ENCODE measurements at places on chromosomes 11 and 22.

- no peak for DNase-seq
These were observed 532 bp upstream of the VSIG2 start for GRCh38 chr11:124752471-124753102.

DNA sequence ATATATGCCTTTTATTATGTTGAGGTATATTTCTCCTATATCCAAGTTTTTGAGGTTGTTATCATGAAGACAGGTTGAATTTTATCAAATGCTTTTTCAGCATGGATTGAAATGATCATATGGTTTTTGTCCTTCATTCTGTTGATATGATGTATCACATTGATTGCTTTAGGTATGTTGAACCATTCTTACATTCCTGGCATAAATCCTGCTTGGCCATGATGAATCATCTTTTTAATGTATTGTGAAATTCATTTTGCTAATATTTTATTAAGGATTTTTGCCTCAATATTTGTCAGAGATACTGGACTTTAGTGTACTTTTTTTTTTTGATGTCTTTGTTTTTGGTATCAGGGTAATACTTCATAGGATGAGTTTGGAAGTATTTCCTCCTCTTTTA lies 283.8 kb upstream of the C11orf87 start:
- DNase-seq, result no peak

- no peak for DNase-seq
These were observed 7.4 kb upstream of the RCE1 start for GRCh38 chr11:66835768-66836405.

DNA sequence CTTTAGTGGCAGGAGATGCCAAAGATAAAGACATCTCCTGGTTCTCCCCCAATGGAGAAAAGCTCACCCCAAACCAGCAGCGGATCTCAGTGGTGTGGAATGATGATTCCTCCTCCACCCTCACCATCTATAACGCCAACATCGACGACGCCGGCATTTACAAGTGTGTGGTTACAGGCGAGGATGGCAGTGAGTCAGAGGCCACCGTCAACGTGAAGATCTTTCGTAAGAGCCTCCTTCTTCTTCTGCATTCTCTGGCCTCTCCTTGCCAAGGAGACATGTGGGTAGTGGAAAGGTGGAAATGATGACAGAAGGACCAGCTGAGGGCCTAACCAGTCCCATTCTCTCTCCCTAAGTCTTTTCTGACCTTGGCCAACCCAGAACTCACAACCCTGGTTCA lies 110.1 kb upstream of the TTC12 start:
- no peak for DNase-seq

GRCh38 chr11:92753161-92753560 lies 216.3 kb upstream of the MTNR1B start:
- no peak for DNase-seq

- DNase-seq, result no peak
These were observed 81.1 kb downstream of the LARGE2 start for GRCh38 chr11:46003572-46003971.

DNA sequence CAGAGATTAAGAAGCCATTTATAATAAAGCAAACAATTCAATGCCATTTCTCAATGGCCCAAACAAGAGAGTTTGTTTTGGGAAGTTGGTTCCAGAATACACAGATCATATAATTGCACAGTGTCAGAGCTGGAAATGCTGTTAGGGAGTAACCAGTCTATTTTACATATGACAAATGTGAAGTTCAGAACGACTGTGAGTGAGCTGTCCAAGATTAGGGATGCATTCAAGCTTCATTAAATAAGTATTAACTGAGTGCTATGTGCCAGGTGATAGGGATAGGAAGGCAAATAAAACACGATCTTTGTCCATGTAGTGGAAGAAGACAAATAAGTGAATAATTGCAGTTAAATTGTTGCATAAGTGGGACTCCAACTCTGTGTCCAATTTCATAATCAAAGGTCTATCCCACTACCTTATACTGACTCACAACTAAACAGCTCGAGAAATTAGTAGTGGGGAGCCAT lies 33.1 kb upstream of the PICALM start:
- no peak for DNase-seq

DNA sequence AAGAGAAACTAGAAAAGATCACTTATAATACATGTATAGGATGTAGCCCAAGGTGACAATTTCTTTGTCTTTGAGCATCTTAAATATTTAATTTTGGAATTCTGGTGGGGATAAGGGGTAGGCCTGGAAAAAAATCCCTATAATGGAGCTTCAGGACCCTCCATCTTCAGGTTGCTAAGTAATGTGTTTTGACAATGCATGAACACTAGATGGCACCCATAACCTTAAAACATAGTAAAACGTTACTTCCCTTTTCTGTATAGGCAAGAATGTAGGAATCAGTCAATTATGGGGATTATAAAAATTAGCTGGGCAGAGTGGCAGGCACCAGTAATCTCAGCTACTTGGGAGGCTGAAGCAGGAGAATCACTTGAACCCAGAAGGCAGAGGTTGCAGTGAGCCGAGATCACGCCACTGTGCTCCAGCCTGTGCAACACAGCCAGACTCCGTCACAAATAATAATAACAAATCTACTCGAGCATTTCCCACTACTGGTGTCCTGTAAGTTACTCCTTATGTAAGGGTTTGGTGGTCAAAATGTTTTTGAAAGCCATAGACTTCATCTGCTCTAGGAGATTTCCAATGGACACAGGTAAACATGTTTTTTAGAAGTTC lies 541.9 kb upstream of the CCDC90B start:
- no peak for DNase-seq

- DNase-seq, result no peak
These were observed 16.9 kb upstream of the ALX4 start for GRCh38 chr11:44326615-44327475.

- no peak for DNase-seq
These were observed 679 bp upstream of the DPP3 start for GRCh38 chr11:66479394-66480116.

GRCh38 chr11:87290304-87290922 lies 252.7 kb downstream of the TMEM135 start:
- DNase-seq, result no peak

GRCh38 chr11:102799681-102800340 lies 1.9 kb upstream of the MMP1 start:
- DNase-seq, result no peak

DNA sequence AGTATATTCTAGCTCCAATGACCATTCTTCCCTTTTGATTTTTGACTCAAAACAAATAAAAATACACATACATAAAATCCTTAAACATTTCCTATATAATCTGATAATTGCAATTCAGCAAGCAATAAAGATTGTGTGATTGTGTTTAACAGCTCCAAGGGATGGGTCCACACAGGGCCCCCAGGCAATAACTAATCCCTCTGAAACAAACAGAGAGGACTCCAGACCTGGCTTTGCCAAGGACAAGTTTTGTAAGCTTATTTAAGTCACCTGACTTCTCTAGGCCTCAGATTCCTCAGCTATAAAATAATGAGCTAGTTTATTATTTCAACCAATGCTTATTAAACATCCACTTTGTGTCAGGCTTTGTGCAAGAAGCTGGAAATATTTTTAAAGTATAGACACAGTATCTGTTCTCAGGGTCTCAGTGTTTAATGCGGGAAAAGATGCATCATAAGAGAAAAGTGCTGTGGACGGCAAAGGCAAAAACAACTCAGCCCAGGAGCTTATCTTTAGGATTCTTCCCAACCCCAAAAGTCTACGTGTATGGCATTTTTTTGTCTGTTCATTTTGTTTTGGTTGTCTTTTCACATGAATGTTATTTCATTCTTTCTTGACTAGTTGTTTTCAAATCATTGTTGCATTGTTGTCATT lies 20.1 kb downstream of the FZD4 start:
- DNase-seq, result no peak

Data from activated T-helper 1 cell treated with anti-CD3 and anti-CD28 coated beads, Interleukin-2, amount 50 U/mL, for 16 hours (primary cell).